ENCODE measurements at places on chromosomes 1 and 21.

- peak; percentile 75 for DNase-seq
These were observed 45.1 kb downstream of the SLC2A1 start for GRCh38 chr1:42913426-42914091.

- no peak for DNase-seq
These were observed 2.5 kb downstream of the SLAMF6 start for GRCh38 chr1:160520582-160520981.

- DNase-seq = no peak
These were observed 5.0 kb downstream of the VANGL2 start for GRCh38 chr1:160405331-160405877.

DNA sequence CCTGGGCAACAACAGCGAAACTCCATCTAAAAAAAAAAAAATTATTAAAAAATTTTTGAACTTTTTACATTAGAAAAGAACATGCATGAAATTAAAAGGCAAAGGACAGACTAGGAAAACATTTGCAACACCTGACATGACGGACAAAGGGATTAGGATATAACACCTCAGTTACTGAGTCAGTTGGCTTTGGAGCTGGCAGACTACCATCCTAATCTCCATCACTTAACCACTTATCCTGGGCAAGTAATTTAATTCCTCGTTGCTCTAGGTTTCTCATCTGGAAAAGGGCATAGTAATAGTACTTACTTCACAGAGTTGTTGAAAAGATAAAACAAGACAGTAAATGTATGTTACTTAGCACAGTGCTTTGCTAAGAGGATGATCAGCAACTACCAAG, 11.9 kb downstream of the HECTD3 start:
- no peak for DNase-seq

DNA sequence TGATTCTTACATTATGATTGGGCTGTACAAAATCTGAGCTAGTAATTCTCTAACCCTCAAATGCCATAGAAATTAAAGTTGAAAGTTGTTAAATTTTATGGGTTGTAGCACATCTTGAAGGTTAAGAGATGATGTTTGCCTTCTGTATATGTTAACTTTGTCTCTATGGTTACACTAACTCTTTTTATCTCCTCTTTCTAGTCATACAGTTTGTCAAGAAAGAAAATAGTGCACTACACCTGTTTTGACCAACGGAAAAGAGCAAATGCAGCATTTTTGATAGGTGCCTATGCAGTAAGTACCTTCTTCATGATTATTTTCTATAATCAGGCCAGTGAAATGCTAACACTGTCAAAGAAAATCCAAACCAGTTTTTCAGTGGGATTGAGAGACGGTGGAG, 38.2 kb downstream of the CDC14A start:
- no peak for DNase-seq

DNA sequence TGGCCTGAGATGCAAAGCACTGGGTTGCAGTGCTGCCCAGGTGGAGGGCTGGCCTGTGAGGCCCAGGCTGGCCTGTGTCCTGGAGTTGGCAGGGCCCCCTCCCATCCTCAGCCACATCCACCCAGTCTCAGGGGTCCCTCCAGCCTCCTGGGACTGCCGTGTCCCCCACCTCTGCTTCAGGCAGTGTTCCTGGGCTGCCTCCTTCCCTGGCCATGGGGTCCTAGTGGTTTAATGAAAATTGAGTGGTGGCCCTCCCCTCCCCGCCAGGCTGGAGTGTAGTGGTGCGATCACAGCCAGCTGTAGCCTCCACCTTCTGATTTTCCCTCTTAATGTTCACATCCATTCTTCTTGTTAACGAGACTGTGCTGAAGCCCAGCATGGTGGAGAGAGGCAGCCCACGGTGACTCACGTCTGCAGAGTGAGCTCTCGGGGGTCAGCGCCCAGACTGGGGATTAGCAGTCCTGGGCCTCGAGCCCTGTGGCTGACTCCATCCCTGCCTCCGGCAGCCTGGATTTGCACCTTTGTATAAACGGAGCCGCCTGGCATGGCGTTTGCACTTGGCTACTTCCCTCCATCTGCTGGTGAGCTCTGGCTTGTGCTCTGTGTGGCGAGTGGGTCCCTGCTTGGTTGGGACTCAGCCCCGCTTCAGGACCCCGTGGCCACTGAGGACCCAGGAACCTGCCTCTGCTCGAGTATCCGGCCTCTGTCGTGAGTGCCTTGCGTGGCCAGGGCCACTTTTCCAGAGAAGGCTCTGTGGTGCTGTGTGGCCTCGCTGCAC, 6.9 kb downstream of the MIB2 start:
- DNase-seq = no peak

- DNase-seq = no peak
These were observed 5.5 kb upstream of the PROX1 start for GRCh38 chr1:213982289-213982671.

DNA sequence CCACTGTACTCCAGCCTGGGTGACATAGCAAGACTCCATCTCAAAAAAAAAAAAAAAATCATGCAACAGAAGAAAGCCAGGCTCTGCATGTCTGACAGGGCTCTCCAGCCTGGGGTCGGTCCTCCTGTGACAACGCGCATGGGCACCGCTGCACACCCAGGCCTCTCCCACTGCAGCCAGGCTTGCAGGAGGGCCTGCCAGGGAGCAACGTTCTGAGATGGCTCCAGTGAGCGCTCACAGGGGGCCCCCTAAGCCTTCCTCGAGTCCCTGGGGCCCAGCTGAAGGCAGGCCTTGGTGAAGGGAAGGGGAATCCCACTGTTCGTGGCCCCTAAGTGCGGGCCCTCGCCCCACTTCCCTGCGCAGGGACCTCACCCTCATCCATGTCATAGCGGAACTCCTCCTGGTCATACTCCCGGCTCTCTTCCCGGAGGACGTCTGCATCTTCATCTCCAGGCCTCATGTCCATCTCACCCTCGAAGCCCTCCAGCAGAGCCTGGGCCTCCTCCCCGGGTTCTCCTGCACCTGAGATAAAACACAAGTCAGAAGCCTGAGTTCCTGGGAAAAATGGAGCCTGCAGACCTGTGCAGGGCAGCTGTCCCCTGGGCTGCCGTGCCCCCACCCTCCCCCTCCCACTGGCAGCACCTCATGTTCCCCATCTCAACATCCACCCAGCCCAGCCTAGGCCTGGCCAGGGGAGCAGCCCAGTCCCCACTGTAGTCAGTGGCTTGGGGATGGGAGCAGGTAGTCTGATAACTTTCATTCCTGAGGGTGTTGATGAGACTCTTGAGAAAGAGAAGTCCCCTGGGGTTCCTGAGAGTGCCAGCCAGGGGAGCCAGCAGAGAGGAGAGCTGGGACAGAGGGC, 20.3 kb downstream of the RSPH1 start:
- DNase-seq = no peak

DNA sequence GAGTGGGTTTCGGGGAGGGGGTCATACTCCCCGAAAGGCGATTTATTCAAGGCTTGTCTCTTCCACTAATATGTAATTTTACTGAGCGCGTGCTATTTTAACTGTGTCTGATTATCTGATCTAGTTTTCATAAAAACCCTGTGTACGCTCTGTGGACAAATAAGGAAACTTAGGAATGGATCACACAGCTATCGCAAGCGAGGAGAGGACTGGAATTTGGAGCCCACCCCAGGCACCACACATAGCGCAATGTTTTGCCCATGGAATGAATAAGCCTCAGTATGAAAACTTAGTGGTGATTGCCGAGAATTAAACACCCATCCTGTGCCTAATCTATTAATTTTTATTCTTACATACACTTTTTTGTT, 9.8 kb upstream of the RAB42 start:
- DNase-seq = peak; percentile 46

- peak; percentile 16 for DNase-seq
These were observed 1.6 kb downstream of the COL6A2 start for GRCh38 chr21:46099476-46099875.

DNA sequence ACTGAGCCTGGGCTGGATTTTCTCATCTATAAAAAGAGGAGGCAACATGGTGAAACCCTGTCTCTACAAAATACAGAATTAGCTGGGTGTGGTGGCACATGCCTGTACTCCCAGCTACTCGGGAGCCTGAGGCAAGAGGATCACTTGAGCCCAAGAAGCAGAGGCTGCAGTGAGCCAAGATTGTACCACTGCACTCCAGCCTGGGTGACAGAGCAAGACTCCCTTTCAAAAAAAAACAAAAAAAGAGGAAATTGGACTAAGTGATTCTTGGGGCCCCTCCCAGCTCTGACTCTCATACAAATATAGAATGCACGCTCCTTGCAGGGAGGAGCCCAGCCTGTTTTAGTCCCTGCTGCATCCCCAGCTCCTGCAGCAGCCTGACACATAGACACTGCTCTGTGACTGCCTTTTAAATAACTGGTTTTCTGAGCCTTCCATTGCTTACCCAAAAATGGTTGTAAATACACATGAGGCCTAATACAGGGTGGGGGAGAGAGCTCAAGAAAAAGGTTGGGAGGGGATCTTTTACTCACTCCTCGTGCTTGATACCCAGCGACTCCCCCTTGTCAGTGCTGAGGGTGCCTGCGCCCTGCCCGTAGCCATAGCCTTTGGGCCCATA, 17.2 kb downstream of the CSRP1 start:
- no peak for DNase-seq

GRCh38 chr1:202189918-202190715, 3.5 kb upstream of the LGR6 start:
- DNase-seq = no peak

- DNase-seq = no peak
These were observed 15.3 kb upstream of the OR2M4 start for GRCh38 chr1:248215880-248216279.

DNA sequence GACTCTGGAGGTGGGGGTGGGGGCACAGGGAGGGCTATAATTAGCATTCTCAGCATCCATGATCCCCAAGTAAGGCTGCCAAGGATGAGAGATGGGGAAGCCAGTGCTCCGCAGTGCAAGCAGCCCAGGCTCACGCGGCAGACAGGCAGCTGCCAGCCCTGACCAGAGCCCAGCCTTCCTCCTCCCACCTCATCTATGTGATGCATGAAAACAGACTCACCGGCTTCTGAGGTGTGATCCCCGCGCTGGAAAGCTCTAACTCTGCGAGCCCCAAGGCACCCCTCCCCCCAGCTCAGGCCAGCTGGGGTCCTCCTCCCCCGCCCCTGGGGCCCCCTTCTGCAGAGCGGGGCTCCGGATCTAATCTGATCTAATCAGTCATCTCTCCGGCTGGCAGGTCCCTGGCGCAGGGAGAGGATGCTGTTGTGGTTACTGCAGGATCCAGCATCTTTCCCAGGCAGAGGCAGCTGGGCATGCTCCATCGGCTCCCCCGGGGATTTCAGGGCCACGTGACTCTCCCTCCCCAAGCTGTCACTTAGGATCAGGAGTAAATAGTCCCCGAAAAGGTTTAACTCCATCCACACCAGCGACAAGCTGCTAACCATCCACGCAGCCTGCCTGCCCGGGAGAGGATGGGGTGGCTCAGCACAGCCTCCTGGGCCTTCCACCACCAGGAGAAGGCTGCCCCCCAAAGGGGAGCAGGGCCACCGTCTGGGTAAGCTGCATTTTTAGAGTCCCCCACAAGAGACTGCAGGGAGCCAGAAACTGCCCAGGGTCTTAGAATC, at the start of gene PLEKHA6:
PLEKHA6 (minus strand) TSS at position 456 of the 782 bp plus-strand sequence. CDS start 86,202 bp downstream, outside the sequence.
- DNase-seq = no peak

GRCh38 chr21:31515253-31515652, 144.2 kb upstream of the SOD1 start:
- no peak for DNase-seq

GRCh38 chr1:111191496-111191895, 8.9 kb downstream of the DENND2D start:
- DNase-seq = no peak

- DNase-seq = peak; percentile 19
These were observed 1.6 kb downstream of the SOX13 start for GRCh38 chr1:204074274-204075138.

GRCh38 chr21:34606621-34607020, 8.3 kb downstream of the RCAN1 start:
- peak; percentile 92 for DNase-seq

- DNase-seq = no peak
These were observed 43.5 kb downstream of the CD34 start for GRCh38 chr1:207867136-207868109.

GRCh38 chr21:17819877-17820229, 697 bp upstream of the C21orf91 start:
- no peak for DNase-seq

- DNase-seq = peak; percentile 67
These were observed 59.3 kb downstream of the H3-3A start for GRCh38 chr1:226121587-226122400.

DNA sequence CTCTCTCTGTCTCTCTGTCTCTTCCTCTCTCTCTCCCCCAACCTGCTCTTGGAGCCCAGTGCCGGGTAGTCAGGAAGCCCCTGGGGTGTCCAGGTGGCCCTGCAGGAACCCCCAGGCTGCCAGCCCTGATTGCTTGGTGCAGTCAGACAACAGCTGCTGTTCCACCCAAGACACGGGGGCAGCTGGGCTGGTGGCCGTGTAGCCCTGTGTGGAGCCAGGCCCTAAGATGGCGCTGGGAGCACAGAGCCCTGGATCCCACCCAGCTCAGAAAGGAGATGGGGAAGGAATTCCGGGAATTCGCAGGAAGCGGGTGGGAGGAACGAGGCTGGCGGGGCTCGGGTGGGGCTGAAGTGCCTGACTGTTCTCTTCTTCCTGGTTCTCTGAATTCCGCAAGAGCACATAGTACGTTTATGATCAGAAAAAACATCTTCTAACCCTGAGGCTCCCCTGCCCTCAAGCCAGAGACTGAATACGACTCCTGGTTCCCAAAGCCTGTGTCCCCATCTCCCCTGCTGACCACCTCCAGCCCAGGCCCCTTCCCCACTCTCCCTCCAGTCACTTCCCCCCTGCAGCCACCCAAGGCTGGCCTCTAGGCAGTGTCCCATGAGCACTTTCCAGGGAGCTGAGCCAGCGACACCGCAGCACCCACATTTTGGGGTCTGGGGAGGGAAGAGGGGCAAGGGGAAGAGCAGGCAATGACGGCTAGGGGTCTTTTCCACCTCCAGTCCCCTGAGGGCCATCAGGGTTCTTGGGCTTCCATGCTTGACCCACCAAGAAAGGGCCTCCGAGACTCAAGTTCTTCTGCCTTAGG, 55.0 kb downstream of the WNT9A start:
- DNase-seq = peak; percentile 13

DNA sequence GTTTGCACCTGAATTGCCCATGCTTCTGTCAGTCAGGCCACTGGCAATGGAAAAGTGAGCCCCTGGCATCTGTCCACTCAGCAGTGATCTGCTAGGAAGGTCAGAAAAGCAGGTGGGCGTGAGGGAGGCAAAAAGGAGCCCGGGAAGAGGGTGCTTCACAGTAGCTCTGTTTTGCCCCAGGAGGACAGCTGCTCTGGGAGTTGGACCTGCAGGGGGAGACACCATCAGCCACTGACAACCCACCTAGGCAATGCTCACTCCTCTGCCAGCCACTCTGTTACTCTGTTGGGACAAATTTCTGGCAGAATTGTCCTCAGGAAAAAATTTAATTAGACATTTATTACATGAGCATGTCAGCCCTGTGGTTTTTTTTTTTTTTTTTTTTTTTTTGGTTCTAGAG, 146.4 kb downstream of the LRIG2 start:
- no peak for DNase-seq

- DNase-seq = no peak
These were observed 27.2 kb downstream of the MRPL37 start for GRCh38 chr1:54227091-54227602.
